Muscle of back (tissue), 13 donors: ENCODE measurements at places on chromosomes 1 and 21.

DNA sequence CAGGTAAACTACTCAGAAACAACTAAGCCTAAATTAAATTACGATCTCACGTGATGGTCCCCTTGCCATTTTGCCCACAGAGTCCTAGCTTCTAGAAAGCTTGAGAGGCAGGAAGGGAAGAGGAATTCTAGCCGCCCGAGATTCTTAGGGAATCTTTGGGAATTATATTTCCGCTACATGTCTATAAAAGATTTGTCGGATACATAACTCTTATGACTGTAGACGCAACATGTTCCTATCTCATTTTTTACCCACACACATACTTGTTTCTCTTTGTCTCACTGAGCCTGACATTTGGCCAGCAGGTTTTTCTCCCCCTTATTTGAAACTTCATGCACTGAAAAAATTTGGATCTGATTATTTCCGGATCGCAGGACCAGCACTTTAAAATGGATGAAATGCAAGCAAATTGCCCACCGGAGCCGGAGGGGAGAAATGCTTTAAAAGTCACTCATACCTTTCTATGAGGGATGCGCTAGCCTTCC lies 5.5 kb downstream of the GLIS1 start:
- DNase-seq, result no peak

DNA sequence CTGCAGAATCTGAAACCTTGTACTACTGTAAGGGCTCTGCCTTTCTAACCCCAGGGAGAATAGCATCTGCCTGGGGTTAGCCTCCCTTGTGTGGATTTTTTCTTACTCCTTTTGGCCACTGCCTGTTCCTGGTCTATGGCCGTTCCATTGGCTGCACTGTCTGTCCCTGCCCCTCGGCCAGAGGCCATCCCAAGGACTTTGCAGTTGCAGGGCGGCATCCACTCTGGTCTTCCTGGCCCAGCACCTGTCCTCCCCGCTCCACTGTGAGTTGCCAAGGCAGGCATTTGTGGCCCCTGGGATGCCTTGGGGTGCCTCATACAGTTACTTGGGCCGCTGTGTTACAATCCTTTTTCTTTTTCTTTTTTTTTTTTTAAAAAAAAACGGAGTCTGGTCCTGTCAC lies 45.8 kb downstream of the PDE9A start:
- DNase-seq, result no peak

GRCh38 chr21:36193200-36193599 lies 36.6 kb downstream of the DOP1B start:
- DNase-seq, result no peak

GRCh38 chr1:181423301-181423918 lies 59.9 kb upstream of the CACNA1E start:
- DNase-seq, result peak; percentile 16

DNA sequence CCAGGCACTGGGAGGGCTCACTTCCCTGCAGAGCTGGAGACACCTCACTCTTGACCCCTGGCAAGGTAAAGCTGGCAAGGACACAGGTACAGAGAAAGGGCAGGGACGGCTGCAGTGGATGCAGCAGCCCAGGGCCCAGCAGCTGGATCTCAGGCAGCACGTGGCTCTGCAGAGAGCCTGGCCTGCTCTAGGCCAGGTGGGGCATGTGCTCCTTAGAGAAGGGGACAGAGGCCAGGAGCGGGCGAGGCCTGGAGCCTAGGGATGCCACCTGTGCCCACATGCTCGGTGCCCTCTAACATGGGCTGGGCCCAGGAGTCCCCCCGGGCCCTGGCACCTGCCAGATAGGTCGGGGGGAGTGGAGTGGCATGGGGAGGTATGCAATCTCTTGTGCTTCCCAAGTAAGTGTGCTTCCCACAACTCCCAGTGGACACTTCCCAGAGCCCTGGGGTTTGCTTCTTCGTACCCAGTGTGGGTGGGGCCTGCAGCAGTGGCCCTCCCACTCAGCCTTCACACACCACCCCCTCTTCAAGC lies 30.0 kb downstream of the WNT3A start:
- no peak for DNase-seq

DNA sequence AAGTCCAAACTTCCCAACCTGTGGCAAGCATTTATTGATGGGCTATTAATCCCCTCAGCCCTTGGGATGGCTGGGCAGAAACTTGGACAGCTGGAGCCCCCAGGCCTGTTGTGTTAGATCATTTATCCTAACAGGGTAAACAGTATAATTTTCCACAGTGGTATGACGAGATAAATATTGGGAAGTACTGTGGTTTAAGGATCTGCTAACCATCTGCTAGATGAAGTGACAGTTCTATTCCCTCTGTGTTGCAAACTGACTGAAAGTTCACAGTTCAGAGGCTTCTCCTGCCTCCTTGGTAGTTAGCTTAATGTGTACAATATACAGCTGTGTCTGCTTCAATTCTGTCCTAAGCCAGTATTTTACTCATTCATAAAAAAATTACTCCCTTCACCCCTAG lies 127.5 kb upstream of the CHODL start:
- no peak for DNase-seq

DNA sequence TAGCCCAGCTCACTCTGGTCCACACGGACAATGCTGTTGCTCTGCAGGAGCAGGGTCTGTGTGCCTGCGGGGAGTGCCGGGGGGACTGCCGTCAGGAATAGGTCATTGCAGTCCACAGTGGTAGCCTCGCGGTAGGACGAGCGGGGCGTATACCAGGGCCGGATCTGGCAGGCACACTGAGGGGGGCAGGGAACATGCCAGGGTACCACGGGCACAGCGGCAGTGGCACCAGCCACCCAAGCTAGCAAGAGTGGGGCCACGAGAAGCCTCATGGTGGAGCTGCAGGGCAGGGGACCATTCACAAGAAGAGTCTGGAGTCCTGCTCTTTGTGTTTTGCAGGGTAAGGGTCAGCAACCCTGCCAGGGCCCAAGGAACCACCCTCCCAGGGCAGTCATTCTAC lies 65.8 kb downstream of the LRRN2 start:
- no peak for DNase-seq
